ENCODE measurements at places on chromosomes 4 and X. TPM values are rescaled to one million over a fixed set of nuclear protein-coding genes. Genes with fewer than 3 reads are reported as not detected.

Gene F11
- not detected for total RNA-seq

Gene CDX4
- total RNA-seq: not detected

Gene MEPE
- not detected for total RNA-seq

Gene CCDC160
- 0.29 TPM for total RNA-seq

Gene HSFX3
- not detected for total RNA-seq

Gene PCDH18
- 1.5 TPM for total RNA-seq

Gene EVC
- 9.7 TPM for total RNA-seq

Gene FHDC1
- total RNA-seq: 2.1 TPM

Gene C4orf50
- total RNA-seq: not detected

Gene WDFY3
- 23.6 TPM for total RNA-seq

Gene COL25A1
- total RNA-seq: 0.65 TPM

Gene CDS1
- total RNA-seq: 12.9 TPM

Gene SPINK2
- total RNA-seq: 4.4 TPM

Gene GCNA
- total RNA-seq: 0.52 TPM

Gene DGKK
- under 0.01 TPM for total RNA-seq

Gene CLCN5
- 3.3 TPM for total RNA-seq
